ENCODE measurements at places on chromosomes 2 and 18.

- no peak for DNase-seq
Measured at GRCh38 chr2:119485336-119486110, 38.8 kb downstream of the SCTR start.

- no peak for DNase-seq
Measured at GRCh38 chr18:22214731-22215528, 45.5 kb downstream of the GATA6 start.

DNA sequence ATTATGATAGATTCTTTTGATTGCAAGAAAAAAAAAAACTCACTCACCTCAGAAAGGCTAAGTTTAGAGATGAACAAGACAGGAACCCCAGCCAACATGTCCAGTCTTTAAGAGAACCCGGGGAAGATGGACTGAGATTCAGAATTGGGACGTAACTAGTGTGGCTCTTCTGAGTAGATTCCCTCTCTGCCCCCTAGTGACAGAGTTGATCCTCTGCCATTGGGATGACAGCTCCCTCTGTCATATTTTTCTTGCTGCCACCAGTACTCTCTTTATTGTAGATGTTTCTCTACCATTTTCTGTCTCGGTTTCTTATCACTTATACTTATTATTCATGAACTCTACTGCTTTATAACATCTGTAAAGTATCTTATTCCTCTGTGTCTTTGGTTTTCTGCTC is 77.7 kb downstream of the GULP1 start:
- no peak for DNase-seq

DNA sequence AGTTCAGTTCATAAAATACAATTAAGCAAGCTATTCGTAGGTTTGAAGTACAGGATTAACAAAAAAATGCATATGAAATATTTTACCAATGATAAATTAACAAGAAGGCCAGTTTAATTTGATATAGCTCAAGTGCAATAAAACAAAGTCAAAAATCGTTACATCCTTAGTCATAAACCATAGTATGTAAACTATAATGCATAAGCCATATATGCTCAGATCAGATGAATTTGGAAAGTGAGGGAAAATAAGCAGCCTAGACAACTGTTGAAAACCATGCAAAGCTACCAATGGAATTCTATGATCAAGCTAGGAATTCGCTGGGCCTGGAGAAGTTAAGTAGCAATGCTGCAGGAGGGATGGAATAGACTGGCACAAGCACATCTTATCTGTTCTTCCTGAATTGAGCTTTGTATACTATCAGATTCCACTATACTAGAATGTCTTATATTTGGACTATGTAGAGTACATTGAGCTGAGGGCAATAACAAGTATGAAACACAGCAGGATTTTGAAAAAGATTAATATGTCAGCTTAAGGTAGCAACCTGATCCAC is 682.0 kb downstream of the IRS1 start:
- DNase-seq, result no peak

DNA sequence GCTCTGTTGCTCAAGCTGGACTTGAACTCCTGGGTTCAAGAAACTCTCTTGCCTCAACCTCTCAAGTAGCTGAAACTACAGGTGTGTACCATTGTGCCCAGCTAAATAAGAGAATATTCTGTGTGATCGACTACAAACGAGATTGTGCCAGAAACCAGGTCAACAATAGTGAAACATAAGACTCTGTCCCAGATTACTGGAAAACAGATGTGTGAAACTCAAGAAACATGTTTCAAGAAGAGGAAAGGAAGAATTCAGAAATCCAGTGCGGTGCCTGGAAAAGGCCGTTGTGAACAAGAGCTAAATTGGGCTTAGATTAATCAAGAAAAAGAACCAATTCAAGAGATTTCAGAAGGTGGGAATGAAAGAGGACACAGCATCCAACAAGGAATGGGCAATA is 23.4 kb upstream of the STAT1 start:
- no peak for DNase-seq

GRCh38 chr2:48770181-48770580 is 14.7 kb upstream of the LHCGR start:
- no peak for DNase-seq

DNA sequence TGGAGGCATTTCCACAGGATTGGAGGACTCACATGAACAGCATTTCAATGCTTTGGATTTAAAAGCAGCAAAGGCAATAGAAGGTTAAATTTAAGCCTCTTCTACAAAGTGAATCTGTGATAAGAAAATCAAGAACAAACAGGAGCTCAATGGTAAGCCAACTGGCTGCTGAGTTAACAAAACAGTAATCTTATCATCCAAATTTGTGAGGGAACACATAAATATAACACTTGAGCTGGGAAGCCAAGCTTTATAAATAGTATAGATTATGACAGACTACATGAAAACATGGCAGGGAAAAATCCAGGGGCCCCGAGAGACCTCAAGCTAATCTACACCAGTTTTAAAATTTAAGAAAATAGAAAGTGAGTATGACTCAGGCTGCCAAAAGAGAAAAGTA is 108.5 kb upstream of the PGAP1 start:
- DNase-seq, result no peak

- no peak for DNase-seq
Measured at GRCh38 chr2:83186105-83186760, 1272.8 kb downstream of the SUCLG1 start.

DNA sequence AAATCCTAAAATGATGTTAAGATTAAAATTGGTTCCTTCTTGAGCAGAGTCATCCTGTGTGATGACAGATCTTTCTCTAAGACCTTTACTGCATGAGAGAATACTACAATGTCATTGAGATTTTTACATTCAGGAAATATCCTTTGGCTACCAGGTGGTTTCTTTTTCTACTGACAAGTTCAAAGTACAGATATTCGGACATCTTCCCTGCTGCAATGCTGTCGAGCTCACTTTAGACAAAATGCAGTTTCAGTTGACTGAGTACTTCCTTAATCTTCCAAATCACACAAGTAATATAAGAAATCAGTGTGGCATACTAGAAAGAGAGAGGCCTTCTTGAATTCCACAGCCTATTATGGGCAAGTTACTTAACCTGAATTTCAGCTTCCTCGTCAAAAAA is 207.9 kb upstream of the ACVR2A start:
- no peak for DNase-seq

DNA sequence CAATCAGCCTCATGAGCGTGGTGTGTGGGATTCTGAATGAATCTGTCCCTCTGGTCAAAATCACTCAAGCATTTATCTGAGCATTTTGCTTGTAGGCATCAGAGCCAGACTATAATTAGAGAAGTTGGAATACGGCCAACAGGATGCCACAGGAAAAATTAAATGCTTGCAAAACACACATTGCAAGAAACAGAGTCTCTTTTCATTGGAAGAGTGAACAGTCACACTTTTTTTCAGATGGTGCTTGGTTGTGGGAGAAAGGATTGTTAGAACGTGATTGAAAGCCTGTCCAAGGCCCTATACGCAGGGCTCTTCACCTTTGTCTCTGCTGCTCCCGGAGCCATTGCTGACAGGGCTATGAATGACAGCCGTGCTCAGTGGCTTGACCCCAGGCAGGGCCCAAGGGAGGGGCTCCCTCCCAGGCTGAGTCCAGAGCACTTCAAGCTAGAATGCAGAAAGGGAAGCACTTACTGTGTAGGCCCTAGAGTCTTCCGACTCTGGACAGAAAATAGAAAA is 59.8 kb downstream of the SNTG2 start:
- DNase-seq, result no peak

DNA sequence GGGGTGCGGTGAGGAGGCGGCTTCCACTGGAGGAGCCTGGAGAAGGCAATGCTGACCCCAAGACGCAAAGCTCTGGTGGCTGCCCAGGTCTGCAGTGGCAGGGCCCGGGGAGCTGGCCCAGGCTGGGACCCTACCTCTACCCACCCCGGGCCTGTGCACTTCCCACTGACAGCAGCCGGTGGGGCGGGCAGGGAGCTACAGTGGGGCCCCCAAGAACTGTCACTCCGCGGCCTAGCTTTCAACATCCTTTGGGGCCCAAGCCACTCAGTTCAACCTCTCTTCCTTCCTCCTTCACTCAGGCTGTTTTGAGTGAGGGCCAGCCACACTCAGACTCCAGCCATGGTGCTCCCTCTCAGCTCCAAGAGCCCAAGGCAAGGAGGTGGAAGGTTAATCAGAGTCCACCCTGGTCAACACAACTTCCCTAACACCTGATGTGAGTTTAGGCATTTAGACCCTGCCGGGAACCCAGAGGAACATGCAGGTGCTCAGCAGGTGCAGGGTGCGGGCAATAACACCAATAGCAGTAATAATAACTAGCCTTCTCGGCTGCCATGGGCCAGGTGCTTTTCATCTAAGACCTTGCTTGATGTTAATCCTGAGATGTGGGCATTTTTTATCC is 93.6 kb downstream of the ZFP36L2 start:
- DNase-seq, result no peak

DNA sequence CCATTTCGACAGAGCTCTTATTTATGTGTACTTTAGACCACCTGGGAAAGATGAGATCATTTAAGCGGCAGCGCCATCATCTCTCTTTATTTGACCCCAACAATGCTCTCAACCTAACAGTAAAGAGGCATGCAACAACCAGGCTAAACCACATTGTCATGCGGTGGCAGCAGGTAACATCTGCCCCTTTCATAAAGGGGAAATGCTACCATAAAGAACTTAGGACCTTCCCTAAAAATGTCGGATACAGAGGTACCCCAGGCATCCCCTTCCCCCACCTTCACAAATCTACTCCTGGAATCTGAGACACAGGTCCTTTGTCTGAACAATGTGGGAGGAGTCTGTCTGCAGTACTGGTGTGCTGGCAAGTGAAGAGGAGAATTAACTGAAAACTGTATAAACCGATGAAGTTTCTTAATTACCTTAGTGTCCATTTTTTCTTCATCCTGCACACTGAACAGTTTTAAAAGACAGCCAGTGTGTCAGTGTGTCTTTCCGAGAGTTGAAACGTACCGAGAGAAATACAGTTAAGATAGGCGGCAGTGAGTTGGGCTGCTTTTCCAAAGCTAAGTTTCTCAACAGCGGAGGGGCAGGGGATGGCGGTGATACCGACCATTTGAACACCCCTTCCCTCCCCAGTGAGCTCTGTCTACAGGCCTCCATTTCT is 1.9 kb downstream of the MEX3C start:
- peak; percentile 17 for DNase-seq

DNA sequence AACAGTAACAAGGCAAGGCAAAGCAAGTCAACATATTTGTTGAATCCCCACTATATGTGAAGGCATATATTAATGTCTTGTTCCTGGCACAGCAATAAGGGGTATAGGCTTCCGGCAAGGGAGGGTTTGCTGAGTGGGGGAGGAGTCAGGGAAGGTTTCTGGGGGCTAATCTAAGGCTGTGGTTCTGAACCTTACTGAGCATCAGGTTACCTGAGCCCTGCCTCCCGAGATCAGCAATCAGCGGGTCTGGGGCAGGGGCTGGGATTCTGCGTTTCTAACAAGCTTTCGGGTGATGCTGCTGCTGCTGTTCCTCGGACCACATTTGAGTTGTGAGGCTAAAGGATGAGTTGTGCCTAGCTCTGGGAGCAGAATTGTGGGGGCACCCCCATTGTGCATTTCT is 401.7 kb upstream of the SPRED2 start:
- DNase-seq, result no peak

- no peak for DNase-seq
Measured at GRCh38 chr2:54526226-54526879, 70.2 kb downstream of the SPTBN1 start.

GRCh38 chr18:73136134-73136533 is 268.3 kb upstream of the NETO1 start:
- DNase-seq, result no peak

GRCh38 chr2:41728788-41729338 is 319.0 kb upstream of the PKDCC start:
- DNase-seq, result no peak

DNA sequence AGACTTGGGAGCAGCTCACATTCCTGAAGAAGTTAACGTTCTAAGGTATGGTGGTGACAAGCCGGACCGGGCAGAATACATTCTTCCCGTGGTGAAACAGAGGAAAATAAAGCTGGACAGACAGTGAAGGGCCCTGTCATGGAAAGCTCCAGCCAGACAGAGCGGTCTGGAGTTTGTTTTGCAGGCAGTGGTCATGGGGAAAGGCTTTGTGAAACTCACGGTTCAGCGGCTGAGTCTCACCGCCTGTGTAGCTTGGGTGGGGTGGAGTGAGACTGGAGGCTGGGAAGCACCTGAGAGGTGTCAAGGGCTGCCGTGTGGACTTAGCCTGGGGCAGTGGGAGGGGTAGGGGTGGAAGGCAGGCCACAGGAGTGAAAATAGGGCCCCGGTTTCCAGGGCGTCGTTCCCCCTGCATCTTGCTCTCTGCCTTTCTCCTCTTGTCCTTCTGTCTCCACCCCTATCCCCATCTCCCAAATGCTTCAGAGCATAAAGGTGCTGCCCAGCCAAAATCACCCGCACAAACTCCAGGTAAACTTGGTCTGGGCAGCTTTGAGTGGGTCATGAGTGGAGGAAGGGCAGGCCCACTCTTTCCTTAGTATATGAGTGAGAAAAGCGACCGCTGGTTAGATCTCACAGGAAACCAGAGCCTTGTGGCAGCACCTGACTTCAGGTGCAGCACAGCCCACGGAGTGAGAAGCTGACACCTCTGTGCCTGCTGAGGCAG is 11.4 kb upstream of the SLC20A1 start:
- DNase-seq, result peak; percentile 33

DNA sequence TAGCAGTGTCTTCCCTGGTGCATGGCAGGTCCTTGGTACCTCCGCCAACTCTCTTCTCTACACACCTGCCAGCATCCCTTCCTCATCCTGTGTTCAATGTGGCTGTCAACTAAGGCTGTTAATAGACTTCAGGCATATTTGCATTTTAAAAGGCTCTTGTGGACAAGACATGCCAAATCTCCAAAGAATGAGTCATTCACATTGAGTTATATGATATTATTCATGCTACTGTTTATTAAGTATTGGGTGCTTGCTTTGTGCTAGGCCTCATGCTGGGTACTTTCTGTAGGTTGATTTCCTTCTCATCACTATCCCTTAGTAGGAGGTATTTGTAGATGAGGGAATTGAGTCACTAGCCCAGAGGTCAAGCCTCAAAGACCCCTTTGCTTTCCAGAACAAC is 5.2 kb downstream of the MYO1B start:
- DNase-seq, result no peak

GRCh38 chr2:241673797-241674725 is 12.6 kb downstream of the DTYMK start:
- DNase-seq, result peak; percentile 27

DNA sequence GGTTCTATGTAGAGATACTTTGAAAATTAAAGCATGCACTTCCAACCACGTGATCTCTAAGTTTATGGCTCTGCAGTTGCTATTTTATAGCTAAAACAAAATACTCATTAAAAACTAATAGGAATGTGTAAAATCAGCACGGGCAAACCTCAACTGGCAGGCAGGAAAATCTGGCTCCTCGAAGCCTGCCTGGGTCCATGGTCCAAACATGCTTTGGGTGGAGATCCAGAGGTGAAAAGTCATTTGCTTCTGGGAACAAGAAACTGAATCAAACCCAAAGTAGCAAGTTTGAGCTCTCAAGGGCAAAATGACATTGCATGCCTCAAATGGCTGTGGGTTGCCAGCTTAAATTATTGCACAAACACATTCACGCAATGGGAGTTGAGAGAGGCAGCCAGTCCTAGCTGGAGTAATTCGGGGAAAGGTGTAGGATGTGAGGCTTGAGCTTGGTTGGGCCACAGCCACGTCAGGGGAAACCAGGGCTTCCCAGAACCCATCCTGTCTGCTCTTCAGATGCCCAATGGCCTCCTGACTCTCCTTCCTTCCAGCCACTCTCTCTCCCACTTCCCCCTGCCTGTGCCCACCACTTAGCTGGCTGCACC is 75.2 kb upstream of the LCLAT1 start:
- no peak for DNase-seq

- no peak for DNase-seq
Measured at GRCh38 chr2:191954451-191954850, 107.6 kb upstream of the CAVIN2 start.
